ENCODE measurements at places on chromosomes 6 and 20.

DNA sequence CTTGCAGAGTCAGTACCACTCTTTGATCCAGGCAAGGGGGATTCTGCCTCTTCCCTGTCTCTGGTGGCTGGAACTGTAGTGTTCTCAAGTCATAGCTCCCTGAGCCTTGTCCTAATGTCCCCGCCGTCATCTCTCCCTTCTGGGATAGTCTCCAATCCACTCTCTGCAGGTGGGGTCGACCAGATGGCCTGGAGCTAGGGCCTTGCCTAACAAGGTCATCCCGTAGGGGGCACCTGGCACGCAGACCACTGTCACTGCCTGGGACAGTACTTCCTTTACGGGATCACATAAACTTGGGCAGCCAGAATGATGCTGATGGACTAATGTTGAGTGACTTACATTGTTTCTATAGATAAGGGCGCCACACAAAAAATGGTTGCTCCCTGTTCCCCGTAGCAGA lies 118.9 kb upstream of the SLC22A23 start:
- no peak for DNase-seq

DNA sequence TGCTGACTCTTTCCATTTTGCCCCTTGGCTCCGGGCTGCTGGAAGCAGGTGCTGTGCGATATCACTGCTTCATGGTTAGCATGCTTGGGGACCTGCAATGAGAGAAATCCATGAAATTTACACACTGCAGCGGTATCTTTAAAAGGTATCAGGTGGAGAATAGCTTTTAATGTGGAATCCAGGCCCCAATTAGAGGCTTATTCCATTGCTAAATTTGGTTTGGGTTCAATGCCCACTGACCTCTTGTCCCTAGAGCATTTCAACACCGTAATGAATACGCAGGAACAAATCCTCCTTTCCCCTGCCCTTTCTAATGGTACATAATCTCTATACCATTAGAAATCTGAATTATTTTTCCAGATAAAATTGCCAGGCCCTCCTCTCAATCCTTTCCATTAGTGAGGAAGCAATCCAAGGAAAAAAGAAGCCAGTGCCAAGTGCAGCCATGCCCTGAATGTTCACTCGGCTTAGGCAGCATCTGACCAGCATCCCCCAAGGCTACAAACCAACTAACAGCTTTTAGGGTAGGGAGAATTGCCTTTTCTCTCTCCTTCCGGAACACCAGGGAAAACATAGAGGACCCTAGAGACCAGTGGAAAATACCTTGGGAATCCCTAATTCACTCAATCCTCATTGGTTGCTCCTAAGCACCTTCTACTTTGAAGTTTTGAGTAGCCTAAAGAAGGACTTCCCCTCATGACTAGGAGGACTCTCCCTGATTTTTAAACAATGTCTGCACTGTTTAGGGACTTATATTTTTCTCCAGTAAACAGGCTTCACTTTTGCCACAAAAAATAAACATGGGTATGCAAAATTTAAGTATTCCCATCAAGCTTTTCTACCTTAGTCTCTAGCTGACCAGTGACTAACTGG lies 143.1 kb downstream of the QRSL1 start:
- DNase-seq: no peak

DNA sequence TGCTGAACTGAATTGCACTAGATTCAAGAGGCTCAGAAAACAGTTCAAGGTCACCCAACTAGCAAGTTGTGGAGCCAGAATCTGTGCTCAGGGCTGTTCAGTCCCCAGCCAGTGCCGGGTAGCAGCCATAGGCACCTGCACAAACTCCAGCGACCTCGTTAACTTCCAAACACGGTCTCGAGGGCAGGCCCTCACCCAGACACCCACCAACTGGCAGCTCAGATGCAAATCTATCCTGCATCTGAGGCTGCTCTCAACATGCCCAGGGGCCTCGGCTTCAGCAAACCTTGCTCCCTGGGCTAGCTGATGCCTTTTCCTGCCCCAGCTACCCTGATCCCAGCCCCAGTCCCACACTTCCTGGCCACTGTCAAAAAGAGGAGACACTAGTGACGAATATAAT lies 3.7 kb downstream of the JPH2 start:
- no peak for DNase-seq

DNA sequence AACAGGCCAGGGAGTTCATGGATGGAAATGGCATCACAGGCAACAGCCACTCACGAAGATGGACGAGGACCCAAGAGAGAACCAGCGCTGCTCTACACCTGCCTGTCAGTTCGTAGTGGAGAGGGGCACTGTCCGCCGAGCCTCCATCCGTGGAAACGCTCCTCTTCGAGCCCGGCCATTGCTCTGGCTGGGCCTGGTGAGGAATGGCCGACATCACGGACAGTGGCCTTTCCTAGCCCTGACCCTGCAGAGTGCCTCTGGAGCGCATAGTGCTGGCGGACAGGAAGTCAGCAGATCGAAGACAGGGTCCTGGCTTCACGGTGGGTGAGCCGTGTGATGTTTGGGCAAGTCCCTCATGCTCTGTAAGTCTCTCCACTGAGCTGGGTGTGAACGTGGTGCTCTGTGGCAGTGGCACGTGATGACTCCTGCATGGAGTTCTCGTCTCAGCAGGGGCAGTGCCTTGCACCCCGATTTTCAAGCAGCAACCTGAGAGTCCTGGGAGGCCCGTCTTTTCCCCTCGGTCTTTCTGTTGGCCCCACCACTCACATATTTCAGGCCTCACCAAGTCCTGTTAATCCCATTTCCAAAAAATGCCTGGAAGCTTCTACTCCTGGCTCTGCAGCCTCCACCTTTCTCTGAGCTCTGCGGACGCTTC lies 214.4 kb downstream of the ERMARD start:
- DNase-seq: no peak

DNA sequence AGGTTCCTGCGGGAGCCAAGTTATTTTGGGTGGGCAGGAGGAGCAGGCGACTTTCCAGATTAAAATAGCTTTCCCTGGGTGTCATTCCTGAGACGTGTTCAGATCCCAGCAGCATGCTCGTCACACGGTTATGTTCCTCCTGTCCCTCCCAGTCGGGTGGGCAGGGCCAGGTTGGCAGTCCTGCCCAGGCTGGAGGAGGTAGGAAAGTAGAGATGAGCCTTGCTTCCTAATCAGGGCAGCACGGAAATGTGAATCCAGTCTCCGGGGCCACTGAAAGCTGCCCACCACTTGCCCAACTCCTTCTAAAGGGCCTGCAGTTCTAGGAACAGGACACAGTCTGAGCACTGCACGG lies 137.0 kb downstream of the MRPL14 start:
- no peak for DNase-seq

DNA sequence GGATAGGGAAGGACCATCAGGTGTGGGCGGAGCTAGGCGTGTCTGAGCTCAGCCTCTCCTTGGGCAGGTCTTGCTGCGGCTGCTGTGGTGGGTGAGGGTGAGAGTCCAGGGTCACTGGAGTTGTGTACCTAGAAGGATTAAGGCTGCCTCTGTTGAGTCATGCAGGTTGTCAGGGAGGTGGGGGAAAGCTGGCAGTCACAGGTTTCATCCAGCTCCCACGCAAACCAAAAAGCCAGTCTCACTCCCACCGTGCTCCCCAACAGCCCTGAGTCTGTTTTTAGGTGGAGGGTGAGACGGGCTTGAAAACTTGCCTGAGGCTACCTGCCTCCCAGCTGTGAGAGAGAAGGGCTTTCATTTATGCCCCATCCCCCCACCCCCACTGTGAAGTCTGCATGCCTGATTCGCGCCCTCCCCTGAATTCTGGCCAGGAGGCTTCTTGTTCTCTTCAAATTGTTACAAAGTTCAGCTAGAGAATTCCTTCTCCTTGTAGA lies 161.5 kb downstream of the MYLK4 start:
- DNase-seq: no peak

DNA sequence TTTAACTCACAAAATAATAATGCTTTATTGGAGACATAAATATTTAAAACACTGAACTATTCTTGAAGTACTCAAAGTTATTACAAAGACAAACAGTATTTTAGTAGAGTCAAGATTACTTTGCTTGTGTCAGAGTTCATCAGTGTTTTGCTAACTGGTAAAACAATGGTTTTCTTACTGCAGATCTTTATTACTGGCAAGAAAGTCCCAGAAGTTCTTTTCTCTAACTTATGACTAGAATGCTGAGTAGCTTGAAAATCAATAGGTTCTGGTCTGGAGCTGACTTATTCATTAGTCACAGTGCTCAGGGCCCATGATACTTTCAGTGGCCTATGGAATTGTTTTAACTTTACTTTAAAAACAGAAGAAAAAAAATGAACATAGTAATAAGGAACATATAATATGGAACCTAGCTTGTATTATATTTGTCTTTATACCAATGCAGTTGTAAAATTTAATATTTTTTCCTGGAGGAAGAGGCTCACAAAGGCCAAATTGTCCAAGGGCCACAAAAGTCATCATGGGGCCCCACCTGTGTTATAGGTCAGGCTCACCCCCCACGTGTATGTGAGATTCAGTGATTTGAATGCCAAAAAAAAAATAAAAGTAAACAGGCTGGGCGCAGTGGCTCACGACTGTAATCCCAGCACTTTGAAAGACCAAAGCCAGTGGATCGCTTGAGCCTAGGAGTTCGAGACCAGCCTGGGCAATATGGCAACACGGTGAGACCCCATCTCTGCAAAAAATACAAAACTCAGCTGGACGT lies 53.3 kb downstream of the PLEKHG1 start:
- DNase-seq: no peak

All from stimulated activated CD4-positive, alpha-beta T cell treated with anti-CD3 and anti-CD28 coated beads, Interleukin-2, amount 100 ng/mL, for 48 hours (primary cell).